Stimulated activated CD8-positive, alpha-beta memory T cell treated with anti-CD3 and anti-CD28 coated beads, Interleukin-7, amount 100 ng/mL, for 48 hours (primary cell): ENCODE measurements at places on chromosomes 11 and 22.
A peak's percentile ranks its signal among the peaks of the same experiment; 100 is the strongest.

- no peak for DNase-seq
These were observed 4.6 kb downstream of the WT1 start for GRCh38 chr11:32430568-32431381.

DNA sequence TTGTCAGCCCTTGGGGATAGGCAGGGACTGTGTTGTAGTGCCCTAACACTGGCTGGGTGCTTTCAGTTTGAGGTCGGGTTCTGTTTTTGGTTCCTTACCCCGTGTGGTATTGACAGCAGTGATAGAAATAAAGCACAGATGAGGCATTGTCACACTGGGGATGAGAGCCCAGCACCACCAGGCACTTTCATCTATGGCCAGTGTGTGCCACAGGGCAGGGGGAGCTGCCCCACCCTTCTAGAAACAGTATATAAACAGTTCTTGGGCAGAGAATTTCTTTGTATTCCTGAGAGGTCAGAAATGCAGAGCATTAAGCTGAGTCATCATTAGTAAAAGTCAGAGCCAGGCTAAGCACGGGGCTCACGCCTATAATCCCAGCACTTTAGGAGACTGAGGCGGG is 23.1 kb upstream of the CDC42EP2 start:
- DNase-seq = no peak

DNA sequence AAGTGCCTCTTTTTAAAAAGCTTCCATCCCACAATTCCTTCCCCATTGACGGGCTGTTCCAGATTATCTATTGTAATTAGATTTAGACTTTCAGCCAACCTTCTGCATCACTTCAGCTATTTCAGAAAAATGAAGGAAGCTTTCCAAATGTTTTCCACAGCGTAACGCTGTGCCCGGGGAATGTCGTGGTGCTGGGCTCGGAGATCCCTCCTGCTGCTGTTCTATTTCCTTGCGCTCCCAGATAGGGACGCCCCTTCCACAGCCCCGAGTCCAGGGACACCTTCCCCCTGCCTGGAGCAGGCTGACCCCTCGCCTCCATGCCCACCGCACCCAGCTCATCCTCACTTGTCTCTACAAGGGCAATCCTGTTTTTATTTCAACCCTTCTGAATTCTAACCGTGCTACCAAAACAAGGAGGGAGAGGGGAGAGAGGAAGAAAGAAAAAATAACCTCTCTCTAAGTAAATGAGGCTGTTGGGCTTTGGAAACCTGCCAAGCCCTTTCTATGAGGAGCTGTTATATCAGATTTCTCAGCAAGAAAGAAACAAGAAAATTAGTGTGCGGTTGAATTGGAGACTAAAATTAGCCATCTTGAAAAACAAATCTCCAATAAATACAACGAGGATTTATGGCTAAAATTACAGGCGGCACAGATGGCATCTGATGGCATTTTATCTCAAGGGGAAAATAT is 366.9 kb downstream of the BRD1 start:
- no peak for DNase-seq

- DNase-seq = no peak
These were observed 747 bp downstream of the TPCN2 start for GRCh38 chr11:69049490-69049867.

DNA sequence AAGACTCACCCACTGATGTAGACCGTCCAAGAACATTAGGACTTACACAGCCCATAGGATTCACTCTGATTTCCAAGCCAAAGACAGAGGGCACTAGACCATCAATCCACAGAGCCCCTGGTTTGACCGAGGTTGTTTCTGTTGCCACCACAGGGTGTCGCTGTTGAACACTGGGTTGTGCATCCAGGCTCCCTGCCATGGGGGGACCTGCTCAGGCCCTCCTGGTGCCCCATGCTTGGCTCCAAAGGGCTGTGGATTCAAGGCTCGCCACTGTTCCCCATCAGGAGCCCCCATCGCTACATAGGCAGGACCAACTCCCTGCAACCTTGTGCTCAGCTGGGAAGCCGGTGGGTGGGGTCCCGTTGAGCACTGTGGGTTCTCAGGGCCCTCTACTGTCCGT is 128.0 kb upstream of the ANO1 start:
- no peak for DNase-seq

- DNase-seq = no peak
These were observed 15.2 kb downstream of the ZBTB16 start for GRCh38 chr11:114074546-114075343.

GRCh38 chr11:118913411-118914125 is 12.2 kb downstream of the BCL9L start:
- DNase-seq = no peak

GRCh38 chr11:69170704-69171103 is 15.0 kb downstream of the SMIM38 start:
- no peak for DNase-seq

DNA sequence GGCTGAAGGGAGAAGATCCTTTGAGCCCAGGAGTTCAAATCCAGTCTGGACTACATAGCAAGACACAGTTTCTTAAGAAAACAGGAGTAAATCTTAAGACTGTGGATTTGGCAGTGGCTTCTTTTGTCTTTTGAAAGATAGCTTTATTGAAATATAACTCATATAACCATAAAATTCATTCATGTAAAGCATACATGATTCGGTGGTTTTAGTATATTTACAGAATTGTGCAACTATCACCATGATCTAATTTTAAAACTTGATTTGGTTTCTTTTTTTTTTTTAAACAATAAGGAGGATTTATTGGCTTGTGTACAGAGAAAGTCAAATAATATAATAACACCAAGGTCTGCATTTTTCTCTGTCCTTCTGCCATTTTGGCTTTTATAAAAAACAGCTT is 23.1 kb upstream of the PSMA1 start:
- DNase-seq = no peak

DNA sequence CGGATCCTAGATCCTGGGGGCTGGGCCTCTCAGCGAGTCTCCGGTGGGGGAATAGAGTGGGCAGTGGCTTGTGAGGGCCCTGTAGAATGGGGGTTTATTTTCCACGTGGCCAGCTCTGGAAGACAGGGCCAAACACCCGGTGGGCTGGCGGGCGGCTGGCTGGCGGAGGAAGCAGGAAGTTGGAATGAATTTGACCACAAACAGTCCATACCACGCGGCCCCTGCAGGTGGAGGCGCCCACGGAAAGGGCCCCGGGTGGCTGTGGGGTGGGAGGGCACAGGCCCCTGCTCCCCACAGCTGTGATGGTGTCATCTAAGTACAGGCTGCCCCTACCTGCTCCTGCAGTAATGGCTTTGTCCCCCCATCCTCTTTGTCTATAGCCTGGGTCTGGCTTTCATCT is 15.1 kb downstream of the MCAT start:
- no peak for DNase-seq

- DNase-seq = no peak
These were observed 13.8 kb downstream of the TOLLIP start for GRCh38 chr11:1295591-1295990.

GRCh38 chr22:30921108-30921507 is 47.5 kb downstream of the MORC2 start:
- no peak for DNase-seq

- peak; percentile 70 for DNase-seq
These were observed 29.8 kb upstream of the EED start for GRCh38 chr11:86214710-86215109.

- DNase-seq = no peak
These were observed 9.6 kb downstream of the SCARF2 start for GRCh38 chr22:20427945-20428417.

GRCh38 chr11:78359921-78360320 is 57.7 kb downstream of the GAB2 start:
- DNase-seq = no peak

- DNase-seq = no peak
These were observed 149.4 kb downstream of the WNT11 start for GRCh38 chr11:76056876-76057275.

- DNase-seq = no peak
These were observed 32.2 kb upstream of the SESN3 start for GRCh38 chr11:95262994-95263765.

DNA sequence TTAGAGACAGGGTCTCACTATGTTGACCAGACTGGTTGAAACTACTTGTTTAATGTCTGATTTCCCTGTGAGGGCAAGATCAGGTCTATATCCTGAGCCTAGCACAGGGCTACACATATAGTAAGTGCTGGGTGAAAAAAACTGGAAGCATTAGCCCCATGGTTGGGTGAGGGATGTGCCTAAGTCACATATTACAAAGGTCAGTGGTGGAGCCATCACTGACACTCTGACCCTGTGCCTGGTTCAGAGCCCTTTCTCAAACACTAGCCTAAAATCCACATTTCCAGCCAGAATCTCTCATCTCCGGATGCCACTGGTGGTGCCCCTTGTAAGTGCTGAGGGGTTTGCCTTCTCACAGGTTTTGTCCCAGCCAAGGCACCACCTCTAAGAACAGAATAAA is 9.0 kb downstream of the TBC1D10A start:
- DNase-seq = no peak

- no peak for DNase-seq
These were observed 222.9 kb upstream of the ARHGAP20 start for GRCh38 chr11:110935018-110935640.

DNA sequence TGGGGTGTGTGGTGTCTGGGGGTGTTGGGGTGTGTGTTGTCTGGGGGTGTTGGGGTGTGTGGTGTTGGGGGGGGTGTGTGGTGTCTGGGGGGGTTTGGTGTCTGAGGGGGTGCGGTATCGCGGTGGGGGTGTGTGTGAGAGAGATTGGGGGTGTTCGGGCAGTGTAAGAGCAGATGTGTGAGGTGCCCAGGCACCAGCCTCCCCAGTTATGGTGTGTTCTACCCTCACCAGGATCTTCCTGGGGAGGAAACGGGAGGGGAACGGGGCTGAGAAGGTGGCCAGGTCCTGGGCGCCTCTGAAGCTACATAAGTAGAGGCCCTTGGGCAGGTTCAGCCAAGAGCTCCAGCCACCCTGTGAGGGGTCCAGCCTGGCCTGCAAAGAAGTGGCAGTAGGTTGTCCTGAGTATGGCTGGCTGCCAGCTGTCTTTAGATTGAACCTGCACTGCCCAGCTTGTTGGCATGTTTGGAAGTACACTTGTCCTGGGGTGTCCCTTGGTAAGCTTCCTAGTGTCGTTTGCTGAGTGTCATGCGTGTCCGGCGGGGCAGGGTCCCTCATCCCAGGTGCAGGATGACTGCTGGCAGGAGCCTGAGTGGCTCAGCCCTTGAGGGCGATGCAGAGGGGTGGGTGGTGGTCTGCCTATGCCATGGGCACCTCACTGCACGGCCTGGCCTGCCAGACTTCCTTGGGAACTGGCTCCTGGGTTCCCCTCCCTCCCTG is 6.5 kb upstream of the TRMT2A start:
- no peak for DNase-seq

DNA sequence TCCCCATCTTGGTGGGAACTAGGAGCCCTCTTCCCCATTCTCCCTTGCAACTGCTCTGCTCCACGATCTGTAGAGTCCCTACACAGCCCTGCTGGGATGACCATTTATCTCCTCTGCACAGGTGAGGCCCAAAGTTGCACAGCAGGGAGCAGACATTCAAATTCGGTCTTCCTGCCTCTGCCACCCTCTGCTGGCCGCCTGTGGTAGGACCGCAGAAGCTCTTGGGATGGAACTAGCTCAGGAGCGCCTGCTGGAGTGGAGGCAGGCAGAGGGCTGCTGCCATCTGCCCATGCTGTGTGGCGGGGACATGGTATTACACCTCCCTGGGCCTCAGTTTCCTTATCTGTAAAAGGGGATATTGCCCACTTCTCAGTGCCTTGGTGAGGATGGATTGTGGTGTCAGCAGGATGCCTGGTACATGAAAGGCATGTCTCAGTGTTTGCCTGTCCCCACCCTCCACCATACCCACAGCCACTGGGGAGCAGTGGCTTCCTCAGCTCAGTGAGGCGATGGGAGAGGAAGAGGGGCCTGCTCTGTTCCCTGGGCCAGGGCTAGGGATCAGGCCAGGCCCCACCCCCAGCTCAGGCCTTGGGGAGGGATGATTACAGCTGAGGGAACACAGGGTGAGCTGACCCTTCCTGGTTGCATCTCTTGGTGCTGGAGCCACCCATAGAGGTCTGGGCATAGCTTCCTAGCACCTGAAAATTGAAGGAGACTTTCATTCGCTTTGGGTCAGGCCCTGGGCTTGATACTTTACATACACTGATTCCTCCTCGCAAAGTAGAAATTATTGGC is 11.3 kb upstream of the OMP start:
- peak; percentile 65 for DNase-seq

- no peak for DNase-seq
These were observed 12.0 kb downstream of the KMT2A start for GRCh38 chr11:118448294-118448693.

- DNase-seq = peak; percentile 11
These were observed 20.7 kb downstream of the ELF5 start for GRCh38 chr11:34492806-34493414.

DNA sequence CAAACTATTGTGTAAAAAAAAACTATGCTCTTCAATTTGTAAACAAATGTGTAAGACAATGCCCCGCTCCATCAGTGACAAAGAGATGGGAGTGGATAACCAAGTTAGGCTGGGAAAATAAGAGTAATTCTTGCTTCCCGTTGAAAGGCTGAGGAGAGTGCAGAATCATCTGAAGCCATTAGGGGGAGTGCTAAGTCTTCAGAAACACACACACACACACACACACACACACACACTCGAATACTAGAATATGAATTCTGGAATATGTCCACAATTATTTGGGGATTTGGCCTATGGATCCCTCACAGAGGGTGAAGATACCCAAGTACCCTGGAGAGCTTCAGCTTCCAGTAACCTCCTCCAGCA is 27.8 kb upstream of the ROBO3 start:
- no peak for DNase-seq

- no peak for DNase-seq
These were observed 183.8 kb downstream of the SNX19 start for GRCh38 chr11:130732476-130732875.

DNA sequence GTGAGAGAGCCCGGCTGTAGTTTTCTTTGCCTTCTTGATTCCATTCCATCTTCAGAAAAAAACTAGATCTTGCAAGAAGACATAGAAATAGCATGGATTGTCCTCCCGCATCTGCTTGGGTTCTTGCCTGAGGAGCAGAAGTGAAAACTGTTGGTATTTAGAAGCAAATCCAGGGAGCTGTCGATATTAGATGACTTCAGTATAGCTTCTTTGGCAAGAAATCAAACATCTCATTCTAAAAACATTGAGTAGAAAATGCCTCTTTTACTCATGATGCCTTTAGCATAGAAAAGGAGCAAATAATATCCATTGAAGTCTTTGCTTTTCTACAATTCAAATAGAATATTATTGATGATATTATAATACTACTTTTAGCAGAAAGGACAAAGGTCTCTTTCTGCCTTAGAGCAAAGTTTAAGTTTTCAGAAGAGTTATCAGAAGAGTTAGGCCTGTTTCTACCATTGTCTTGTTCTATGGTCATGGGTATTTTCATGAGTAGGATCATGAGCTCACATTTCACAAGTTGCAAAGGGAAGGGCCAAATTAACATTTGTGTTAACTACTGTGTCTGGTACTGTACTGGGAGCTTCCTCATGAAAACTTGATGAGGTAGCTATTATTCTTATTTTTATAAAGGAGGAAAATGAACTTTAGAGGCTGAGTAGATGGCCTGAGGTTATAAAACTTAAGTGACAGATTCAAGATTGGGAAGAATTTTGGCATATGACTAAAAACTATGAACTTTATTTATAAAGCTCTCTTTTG is 49.7 kb downstream of the EXT2 start:
- DNase-seq = no peak

- no peak for DNase-seq
These were observed 24.0 kb downstream of the GLYAT start for GRCh38 chr11:58707767-58708166.

- no peak for DNase-seq
These were observed 602.2 kb downstream of the BUD13 start for GRCh38 chr11:116170526-116171120.
